A549 treated with dexamethasone at 1 μM for 4 hours (cell line): ENCODE measurements at places on chromosomes 11 and 22. TPM values are rescaled to one million over a fixed set of nuclear protein-coding genes. Genes with fewer than 3 reads are reported as not detected.

Gene TMPRSS13
- not detected in 5 replicates for total RNA-seq

Gene DEFB131B
- not detected in 5 replicates for total RNA-seq

Gene KIAA0930
- total RNA-seq = 57.9 to 78.1 TPM (median 77.3 TPM) in 5 replicates

Gene OSBPL5
- 6.9 to 10.6 TPM (median 9.1 TPM) in 5 replicates for total RNA-seq

Gene CYTH4
- total RNA-seq = 0.63 to 1.2 TPM (median 0.90 TPM) in 5 replicates

Gene CDCA5
- 64.4 to 77.1 TPM (median 72.9 TPM) in 5 replicates for total RNA-seq

Gene CXCR5
- 0.03 to 0.26 TPM (median 0.05 TPM) in 5 replicates for total RNA-seq
